ENCODE measurements at places on chromosomes 5 and 9.

- no peak for DNase-seq
Observed at GRCh38 chr5:169641253-169641652, 4.2 kb downstream of the DOCK2 start.

- peak; percentile 6 for DNase-seq
Observed at GRCh38 chr9:5388026-5388819, 48.5 kb upstream of the RLN1 start.

- no peak for DNase-seq
Observed at GRCh38 chr5:10611290-10611689, 47.4 kb downstream of the ANKRD33B start.

- DNase-seq, result no peak
Observed at GRCh38 chr9:130869250-130869649, 27.4 kb downstream of the QRFP start.

DNA sequence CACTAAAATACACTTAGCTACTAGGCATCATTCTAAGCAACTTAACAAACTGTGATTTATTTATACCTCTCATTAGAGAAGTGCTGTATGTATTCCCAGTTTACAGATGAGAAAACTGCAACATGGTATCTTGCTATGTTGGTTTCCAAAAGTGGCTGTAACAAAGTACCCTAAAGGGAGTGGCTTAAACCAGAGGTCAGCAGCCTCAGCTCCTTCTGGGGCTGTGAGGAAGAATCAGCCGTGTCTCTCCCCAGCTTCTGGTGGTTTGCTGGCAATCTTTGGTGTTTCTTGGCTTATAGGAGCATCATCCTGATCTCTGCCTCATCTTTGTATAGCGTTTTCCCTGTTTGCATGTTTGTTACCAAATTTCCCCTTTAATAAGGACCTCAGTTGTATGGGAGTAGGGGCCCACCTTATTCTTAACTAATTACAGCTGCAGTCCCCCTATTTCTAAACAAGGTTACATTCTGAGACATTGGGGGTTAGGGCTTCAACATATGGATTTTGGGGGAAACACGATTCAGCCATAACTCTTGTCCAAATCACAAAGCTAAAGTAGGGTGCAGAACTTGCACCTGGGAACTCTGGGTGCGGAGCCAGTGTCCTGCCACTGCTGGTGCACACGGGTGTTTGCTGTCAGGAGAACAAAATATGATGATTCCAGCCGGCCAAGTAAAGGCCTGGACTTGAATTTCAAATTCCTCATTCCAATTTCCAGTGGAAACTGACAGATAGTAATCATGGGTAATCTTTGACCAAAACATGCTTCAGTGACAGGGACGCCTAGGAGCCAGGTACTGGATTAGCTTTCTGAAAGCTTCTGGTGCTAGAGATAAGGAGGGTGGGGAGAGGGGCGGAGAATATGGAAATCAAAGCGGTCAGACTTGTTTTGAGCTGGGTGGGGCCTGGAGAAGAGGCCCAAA, 43.3 kb downstream of the RAI14 start:
- no peak for DNase-seq

GRCh38 chr9:95561913-95562312, 45.1 kb upstream of the PTCH1 start:
- no peak for DNase-seq

DNA sequence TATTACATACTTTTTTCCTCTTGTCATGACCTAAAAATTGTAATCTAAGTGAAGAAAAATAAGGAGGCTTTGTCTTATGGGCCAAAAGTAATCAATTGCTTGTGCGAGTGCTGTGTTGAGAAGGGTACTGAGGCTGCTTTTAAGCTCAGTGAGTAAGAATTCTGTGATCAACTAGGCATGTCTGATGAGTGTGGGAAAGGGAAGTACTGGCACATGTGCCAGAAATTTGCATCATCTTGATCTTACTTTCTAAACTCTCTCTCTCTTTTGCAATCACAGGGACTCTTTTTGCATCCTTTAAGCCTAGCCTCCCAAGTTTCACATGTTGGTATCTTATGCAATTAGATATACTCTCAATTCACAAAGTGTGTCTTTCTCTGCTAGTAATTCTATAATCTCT, 329.9 kb downstream of the KIF4B start:
- DNase-seq, result no peak

DNA sequence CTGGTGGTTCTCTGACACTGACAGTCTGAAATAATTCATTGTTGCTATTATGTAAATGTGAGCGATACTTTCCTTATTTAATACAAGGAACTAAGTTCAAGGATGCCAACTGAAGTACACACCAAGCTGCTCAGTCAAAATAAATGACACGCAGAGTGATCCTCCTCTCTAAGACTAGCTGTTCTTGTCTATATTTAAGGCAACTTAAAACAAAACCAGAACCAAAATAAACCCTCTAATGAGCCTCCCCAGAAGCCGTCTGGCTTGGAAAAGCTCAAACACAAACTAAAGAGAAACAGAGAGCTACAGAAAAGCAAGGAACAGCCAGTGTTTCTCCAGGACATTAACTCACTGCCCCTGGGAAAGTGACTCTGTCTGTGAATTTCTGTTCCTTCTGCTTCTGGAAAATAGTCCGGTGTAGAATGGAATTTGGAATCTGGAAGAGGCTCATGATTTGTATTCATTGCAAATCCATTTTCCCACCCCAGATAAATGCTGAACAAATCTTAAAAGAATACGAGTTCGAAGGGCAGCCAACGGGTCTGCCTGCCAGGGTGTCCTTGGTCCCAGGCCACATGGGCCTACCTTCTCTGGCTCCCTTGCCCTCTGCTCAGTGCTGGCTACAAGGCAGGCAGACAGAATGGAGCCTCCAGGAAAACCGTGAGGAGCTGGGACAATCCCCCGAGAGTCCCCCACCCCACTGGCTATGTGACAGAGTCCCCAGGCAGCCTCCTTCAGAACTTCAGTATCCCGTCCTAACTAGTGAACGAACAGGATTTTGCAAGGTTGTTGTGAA, 14.8 kb downstream of the GGTA1 start:
- no peak for DNase-seq

Measured in SK-MEL-5 (cell line).